ENCODE measurements at places on chromosomes 5 and 9.
A peak's percentile ranks its signal among the peaks of the same experiment; 100 is the strongest.

DNA sequence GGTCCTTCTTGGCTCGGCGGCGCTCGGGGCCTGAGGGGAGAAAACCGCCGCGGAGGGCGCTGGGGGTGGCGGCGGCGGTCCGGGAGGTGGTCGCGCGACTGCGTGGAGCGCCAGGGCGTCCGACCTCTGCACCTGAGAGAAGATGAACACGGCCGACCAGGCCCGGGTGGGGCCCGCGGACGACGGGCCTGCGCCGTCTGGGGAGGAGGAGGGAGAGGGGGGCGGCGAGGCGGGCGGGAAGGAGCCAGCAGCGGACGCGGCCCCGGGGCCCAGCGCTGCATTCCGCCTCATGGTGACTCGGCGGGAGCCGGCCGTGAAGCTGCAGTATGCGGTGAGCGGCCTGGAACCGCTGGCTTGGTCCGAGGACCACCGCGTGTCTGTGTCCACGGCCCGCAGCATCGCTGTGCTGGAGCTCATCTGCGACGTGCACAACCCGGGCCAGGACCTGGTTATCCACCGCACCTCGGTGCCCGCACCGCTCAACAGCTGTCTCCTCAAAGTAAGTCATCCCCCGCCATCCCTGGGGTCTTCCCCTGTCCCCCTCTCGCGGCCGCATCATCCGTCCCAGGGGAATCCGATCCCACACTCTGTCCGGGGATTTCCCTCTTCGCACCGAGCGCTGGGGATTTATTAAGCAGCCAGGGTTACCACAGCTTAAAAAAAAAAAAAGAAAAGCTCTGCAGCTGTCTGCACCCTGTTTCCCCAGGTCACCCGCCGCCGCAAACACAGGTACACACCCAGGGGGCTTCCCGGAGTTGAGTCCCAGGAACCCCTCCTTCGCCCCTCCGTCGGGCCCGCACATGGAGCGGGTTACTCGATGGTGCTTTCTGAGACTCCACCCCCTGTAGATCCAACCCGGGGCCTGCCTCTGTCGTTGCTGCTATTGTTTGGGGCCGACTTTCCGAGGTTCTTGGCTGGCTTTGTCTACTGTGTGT is at the start of gene GTF3C4:
Gene GTF3C4, plus strand, starts transcription at position 8 of the 935 bp plus-strand sequence. Its CDS starts 135 bp downstream, at position 143.
- no peaks in the 10 kb centered on the region for H3K36me3 ChIP-seq
- peak; percentile 55 for DNase-seq
- no peaks in the 10 kb centered on the region for H3K27me3 ChIP-seq
- H3K4me1 ChIP-seq, result peaks cover 15% of the 10 kb centered on the region
- peak within 1 kb of the TSS; percentile 74 for H3K4me3 ChIP-seq

DNA sequence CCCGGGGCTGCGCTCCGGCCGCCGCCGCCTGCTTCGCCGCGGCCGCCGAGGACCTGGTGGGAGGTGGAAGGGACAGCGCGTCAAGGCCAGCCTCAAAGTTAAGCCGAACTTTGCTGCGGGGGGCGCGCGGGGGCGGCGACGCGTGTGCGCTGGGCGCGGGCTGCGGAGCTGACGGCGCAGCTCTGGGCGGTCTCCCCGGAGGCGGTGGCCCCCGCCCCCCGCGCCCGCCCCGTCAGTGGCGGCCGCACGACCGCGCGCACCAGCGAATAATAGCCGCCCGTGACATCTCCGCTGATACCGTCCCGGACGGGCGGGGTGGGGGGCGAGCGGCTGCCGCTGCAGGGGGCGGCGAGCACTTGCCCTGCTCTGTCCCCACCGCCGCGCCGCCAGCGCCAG is 579 bp upstream of the FAM78A start:
- peaks cover 3% of the 10 kb centered on the region for H3K27me3 ChIP-seq
- H3K4me3 ChIP-seq, result peak overlapping the region; percentile 29
- DNase-seq, result peak; percentile 72
- no peak overlapping the region for H3K27ac ChIP-seq
- no peaks in the 10 kb centered on the region for H3K36me3 ChIP-seq

DNA sequence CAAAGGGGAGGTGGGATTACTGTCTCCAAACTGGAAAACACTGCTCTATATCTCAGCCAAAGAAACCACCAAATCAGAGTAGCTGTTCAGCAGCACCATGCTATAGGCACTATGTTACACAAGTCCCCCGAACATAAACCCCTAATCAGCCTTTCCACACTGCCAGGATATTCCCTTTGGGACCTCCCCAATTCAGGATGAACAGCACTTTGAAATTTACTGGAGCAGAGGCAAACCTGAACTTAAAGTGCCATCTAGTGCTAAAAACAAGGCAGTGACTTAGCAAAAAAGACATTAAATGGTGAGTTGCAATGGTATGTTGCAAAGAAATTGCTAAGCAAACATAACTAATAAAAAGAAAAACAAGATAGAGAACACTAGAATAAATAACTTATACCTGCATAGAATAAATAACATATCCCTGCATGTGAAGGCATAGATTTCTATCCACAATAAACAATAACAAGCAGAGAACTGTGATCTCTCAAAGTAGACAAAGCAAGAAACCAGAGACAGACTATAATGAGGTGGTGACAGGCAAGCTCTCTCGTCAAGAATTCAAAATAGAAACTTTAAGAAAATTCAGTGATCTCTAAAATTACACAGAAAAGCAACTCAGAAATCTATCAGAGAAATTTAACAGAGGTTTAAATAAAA is 584.4 kb upstream of the ACO1 start:
- no peaks in the 10 kb centered on the region for H3K27me3 ChIP-seq
- H3K27ac ChIP-seq, result no peak overlapping the region
- DNase-seq, result peak; percentile 52
- H3K36me3 ChIP-seq, result no peaks in the 10 kb centered on the region
- no peak overlapping the region for H3K4me3 ChIP-seq

- no peaks in the 10 kb centered on the region for H3K27me3 ChIP-seq
- peaks cover under 1% of the 10 kb centered on the region for H3K36me3 ChIP-seq
- no peak for DNase-seq
- H3K4me3 ChIP-seq, result peak overlapping the region; percentile 75
Observed at GRCh38 chr9:134134949-134135342, 936 bp upstream of the WDR5 start.

- H3K27me3 ChIP-seq, result no peaks in the 10 kb centered on the region
- H3K36me3 ChIP-seq, result no peaks in the 10 kb centered on the region
- H3K27ac ChIP-seq, result no peak overlapping the region
- no peak for DNase-seq
Observed at GRCh38 chr9:35579130-35579529, 25.9 kb upstream of the TESK1 start.

DNA sequence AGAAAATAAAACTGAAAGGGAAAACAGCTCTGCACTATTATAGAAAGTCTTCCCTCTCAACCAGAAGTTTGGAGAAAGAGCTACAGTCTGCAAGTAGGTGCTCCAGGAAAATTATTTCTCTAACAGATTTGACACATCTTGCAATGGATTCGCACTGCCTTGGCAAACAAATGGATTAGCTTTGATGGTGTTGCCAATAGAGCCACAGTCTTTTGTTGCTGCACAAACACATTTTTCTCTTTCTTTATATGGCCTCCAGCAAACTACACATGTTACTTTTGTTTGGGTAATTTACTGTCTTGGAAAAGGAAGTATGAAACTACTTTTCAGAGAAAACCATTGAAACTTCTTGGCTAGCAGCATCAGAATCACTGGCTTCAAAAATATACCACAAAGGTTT is 523.1 kb downstream of the EFNA5 start:
- H3K4me3 ChIP-seq, result no peak overlapping the region
- no peak overlapping the region for H3K27ac ChIP-seq
- no peak for DNase-seq
- peaks cover 6% of the 10 kb centered on the region for H3K27me3 ChIP-seq
- H3K4me1 ChIP-seq, result no peaks in the 10 kb centered on the region
- no peaks in the 10 kb centered on the region for H3K36me3 ChIP-seq

GRCh38 chr5:10339958-10340357 is 13.5 kb upstream of the MARCHF6 start:
- H3K36me3 ChIP-seq, result no peaks in the 10 kb centered on the region
- H3K4me1 ChIP-seq, result no peaks in the 10 kb centered on the region
- H3K27me3 ChIP-seq, result no peaks in the 10 kb centered on the region
- no peak for DNase-seq

GRCh38 chr5:22473886-22474285 is 379.3 kb downstream of the CDH12 start:
- DNase-seq, result no peak
- H3K36me3 ChIP-seq, result no peaks in the 10 kb centered on the region
- H3K27me3 ChIP-seq, result no peaks in the 10 kb centered on the region
- H3K4me3 ChIP-seq, result no peak overlapping the region
- no peaks in the 10 kb centered on the region for H3K4me1 ChIP-seq

GRCh38 chr5:148973455-148973854 is 89.4 kb downstream of the SH3TC2 start:
- H3K27me3 ChIP-seq, result no peaks in the 10 kb centered on the region
- H3K4me3 ChIP-seq, result no peak overlapping the region

GRCh38 chr9:119091074-119091473 is 278.2 kb downstream of the BRINP1 start:
- H3K27ac ChIP-seq, result no peak overlapping the region
- H3K4me1 ChIP-seq, result no peaks in the 10 kb centered on the region
- no peaks in the 10 kb centered on the region for H3K36me3 ChIP-seq
- H3K4me3 ChIP-seq, result no peak overlapping the region

- peaks cover 50% of the 10 kb centered on the region for H3K27me3 ChIP-seq
- no peak overlapping the region for H3K27ac ChIP-seq
- H3K36me3 ChIP-seq, result no peaks in the 10 kb centered on the region
Observed at GRCh38 chr9:126674365-126675146, 60.8 kb downstream of the LMX1B start.

GRCh38 chr9:114236391-114237138 is 81.2 kb downstream of the COL27A1 start:
- H3K4me3 ChIP-seq, result no peak overlapping the region
- DNase-seq, result no peak
- no peaks in the 10 kb centered on the region for H3K36me3 ChIP-seq
- H3K27me3 ChIP-seq, result peaks cover 2% of the 10 kb centered on the region
- H3K4me1 ChIP-seq, result no peaks in the 10 kb centered on the region
- H3K27ac ChIP-seq, result no peak overlapping the region

- no peak overlapping the region for H3K27ac ChIP-seq
- DNase-seq, result no peak
- no peaks in the 10 kb centered on the region for H3K4me1 ChIP-seq
- no peak overlapping the region for H3K4me3 ChIP-seq
Observed at GRCh38 chr5:102595332-102595731, 96.5 kb upstream of the SLCO6A1 start.

- H3K4me1 ChIP-seq, result no peaks in the 10 kb centered on the region
- H3K4me3 ChIP-seq, result no peak overlapping the region
- H3K36me3 ChIP-seq, result no peaks in the 10 kb centered on the region
- H3K27me3 ChIP-seq, result no peaks in the 10 kb centered on the region
- no peak overlapping the region for H3K27ac ChIP-seq
Observed at GRCh38 chr9:13295556-13295955, 16.1 kb upstream of the MPDZ start.

- peaks cover 6% of the 10 kb centered on the region for H3K36me3 ChIP-seq
- no peak overlapping the region for H3K27ac ChIP-seq
- no peaks in the 10 kb centered on the region for H3K4me1 ChIP-seq
- H3K4me3 ChIP-seq, result no peak overlapping the region
- no peak for DNase-seq
Observed at GRCh38 chr9:27542508-27542907, 12.9 kb upstream of the MOB3B start.

DNA sequence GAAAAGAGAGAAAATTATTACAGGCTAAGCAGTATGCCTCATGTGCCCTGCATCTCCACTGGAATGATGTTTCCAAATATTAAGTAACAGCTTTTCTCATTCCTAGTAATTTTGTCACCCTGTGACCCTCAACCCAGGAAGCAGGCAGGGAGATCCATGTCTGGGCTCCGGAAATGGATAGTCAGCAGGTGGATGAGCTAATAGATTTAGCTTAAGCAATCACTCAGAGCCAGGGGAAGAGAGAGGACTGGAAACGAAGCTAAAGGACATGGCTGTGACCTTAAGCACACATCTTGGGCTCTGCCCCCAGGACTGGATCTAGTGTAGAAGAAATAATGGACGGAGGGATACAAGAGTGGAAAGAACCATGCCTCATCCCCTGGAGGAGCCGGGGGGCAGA is 89.5 kb downstream of the ARSB start:
- DNase-seq, result no peak
- no peak overlapping the region for H3K27ac ChIP-seq
- H3K27me3 ChIP-seq, result no peaks in the 10 kb centered on the region
- no peak overlapping the region for H3K4me3 ChIP-seq
- H3K4me1 ChIP-seq, result no peaks in the 10 kb centered on the region

DNA sequence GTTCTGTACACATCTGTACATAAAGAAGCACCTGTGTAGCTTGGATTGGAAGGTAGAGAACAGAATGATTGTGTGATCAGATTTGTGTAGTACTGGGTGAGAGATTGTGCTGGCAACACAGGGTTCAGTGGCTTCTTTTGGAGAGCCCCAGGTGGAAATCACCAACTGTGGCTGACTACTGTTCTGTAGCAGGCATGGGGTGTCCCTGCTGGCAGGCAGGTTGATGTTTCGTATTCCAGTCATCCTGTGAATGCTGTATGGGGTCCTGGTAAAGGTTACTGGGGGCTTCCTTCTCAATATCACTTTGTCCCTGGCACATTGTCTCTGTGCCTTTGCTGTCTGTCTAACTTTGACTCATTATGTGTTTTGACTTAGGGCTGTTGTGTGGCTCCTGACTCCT is 5.3 kb downstream of the ASPN start:
- no peaks in the 10 kb centered on the region for H3K36me3 ChIP-seq
- H3K27ac ChIP-seq, result no peak overlapping the region
- H3K27me3 ChIP-seq, result no peaks in the 10 kb centered on the region

GRCh38 chr9:89605465-89606048 is 745 bp downstream of the GADD45G start:
- no peak overlapping the region for H3K27ac ChIP-seq

DNA sequence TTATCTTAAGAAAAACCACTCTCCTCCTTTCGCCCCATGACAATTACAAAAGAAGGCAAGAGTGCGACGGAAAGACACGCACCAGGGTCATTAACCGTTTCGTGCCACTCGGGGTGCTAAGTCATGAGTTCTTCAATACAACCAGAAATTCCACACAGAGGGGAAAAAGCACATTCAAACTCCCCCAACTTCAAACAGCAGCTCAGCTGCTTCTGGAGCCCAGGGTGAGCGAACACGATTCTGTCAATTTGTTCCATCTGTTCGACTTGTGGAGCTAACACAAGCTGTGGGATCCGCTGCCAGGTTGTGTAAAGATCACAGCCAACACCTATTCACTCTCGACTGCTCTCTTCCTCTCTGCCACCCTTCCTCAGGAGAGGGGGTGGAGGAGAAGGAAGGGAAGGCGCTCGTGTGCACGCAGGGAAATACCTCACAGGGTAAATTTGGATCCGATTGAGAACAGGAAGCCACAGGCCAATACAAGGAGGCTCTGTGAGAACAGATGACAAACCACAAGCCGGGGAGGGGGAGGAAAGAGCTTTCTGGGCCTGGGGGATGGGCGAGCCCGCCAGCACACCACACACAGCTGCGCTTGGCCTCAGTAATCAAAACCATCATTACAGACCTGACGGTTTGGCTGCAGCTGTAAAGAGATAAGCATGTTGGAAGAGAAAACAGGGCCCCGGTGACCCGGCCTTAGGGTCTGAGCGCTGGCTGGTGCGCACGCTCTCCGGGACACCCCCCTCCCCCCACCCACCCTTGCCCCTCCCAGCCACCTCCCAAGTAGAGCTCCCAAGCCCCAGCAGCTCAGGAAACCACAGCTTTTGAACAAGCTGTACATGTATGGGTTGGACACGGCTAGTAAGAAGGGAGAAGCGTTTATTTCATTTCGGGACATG is 54.3 kb downstream of the PTCH1 start:
- peaks cover 23% of the 10 kb centered on the region for H3K36me3 ChIP-seq
- H3K27ac ChIP-seq, result peak overlapping the region; percentile 2

GRCh38 chr9:17065062-17065461 is 69.8 kb upstream of the CNTLN start:
- no peak for DNase-seq
- H3K27ac ChIP-seq, result no peak overlapping the region
- no peaks in the 10 kb centered on the region for H3K27me3 ChIP-seq
- H3K4me1 ChIP-seq, result no peaks in the 10 kb centered on the region

- no peaks in the 10 kb centered on the region for H3K27me3 ChIP-seq
- H3K27ac ChIP-seq, result no peak overlapping the region
- H3K36me3 ChIP-seq, result no peaks in the 10 kb centered on the region
- no peak for DNase-seq
Observed at GRCh38 chr5:75324791-75325190, 12.2 kb upstream of the HMGCR start.
